Stimulated activated CD4-positive, alpha-beta T cell treated with anti-CD3 and anti-CD28 coated beads, Interleukin-4, amount 100 ng/mL, for 24 hours (primary cell): ENCODE measurements at places on chromosomes 3 and 15.

GRCh38 chr15:84658788-84659411, 901 bp upstream of the NMB start:
- no peak for DNase-seq

GRCh38 chr15:38071211-38071972, 137.0 kb downstream of the TMCO5A start:
- no peak for DNase-seq

DNA sequence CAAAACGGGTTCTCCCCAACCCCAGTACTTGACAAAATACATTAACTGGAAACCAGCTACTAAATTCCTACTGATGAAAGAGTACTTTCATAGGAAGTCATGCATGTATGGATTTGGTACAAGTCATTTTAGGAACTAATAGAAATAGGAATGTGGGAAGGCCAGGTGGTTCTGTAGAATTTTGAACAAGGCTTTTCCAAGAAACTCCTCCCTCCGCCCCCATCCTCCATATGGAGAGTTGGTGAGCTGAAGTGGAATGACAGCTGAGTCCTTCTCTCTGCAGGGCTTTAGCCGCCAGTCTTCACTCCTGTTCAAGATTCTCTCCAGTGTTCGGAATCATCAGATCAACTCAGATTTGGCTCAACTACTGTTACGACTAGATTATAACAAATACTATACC, 33.2 kb downstream of the TUBGCP4 start:
- no peak for DNase-seq

- peak; percentile 65 for DNase-seq
These were observed 32.8 kb downstream of the MYH15 start for GRCh38 chr3:108477511-108478147.

DNA sequence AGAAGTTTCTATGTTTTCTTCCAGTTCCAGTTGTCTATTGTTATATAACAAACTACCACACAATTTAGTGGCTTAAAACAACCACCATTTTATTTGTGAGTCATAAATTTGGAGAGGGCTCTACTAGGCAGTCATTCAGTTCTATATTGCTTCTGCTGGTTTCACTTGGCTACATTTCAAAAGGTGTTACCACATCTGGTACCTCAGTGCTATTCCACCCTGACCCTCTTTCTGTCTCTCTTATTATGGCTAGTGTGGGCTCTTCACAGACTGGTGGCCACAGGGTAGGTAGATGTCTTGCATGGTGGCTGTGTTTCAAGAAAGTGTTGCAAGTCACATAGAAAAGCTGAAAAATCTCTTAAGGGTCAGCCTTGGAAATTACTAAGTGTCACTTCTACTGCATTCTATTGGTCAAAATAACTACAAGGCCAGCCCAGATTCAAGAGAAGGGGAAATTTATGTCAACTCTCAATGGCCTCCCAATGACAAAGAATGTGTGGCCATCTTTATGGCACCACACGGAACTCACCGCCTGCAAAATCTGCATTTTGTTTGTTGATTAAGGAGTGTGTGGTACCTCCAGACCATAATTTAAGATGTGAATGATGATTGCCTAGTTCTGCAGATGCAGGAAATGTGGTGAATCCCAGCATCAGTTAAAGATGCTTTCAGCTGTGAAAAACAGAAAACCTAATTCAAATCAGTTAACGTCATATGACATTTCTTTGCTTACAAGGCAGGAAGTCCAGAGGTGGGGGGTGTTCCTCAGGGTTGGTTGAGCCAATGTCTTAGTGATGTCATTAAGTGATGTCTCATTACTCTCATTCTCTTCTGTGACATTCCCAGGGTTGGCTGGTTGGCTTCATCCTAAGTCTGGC, 105.8 kb upstream of the RASGRP1 start:
- DNase-seq: peak; percentile 69

DNA sequence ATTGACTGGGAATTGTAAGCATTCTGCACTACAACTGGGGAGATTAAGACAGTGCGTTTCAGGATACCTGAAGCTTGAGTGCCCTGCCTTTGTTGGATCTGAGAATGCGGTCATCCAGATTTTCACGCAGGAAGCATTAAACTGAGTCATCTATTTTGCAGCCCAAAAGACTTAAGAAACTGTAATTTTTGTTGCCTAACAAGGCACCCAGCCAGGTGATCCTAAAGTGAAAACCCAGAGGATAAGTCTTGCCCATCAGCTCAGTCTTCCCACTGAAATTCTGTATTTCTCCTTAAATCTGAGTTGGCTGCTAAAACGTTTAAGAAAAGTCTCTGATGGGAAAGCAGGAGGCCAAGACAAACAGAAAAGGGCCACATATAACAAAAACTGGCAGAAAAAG, 242.5 kb upstream of the TMCO5A start:
- no peak for DNase-seq

DNA sequence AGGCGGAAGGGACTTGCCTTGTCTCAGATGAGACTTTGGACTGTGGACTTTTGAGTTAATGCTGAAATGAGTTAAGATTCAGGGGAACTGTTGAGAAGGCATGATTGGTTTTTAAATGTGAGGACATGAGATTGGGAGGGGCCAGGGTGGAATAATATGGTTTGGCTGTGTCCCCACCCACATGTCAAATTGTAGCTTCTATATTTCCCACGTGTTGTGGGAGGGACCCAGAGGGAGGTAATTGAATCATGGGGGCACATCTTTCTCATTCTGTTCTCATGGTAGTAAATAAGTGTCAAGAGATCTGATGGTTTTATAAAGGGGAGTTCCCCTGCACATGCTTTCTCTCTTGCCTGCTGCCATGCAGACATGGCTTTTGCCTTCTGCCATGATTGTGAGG, 89.2 kb downstream of the CGGBP1 start:
- DNase-seq: no peak

- DNase-seq: no peak
These were observed 20.5 kb downstream of the GALK2 start for GRCh38 chr15:49190586-49190985.

DNA sequence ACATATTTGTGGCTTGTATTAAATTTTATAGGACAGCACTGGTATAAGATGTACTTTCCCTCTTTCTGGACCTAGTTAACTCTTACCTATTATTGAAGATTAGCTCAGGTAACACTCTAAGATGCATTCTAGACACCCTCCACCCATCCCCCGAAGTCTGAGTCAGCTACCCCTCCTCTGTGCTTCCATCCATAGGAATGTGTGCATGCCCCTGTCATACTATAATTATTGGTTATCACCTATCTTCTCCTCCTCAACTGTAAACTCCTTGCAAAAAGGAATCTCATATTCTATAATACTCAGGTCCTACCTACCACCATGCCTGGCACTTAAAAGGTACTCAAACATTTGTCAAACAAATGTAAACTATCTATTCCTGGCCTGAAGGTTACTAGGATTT, 3.0 kb downstream of the PEAK1 start:
- no peak for DNase-seq

DNA sequence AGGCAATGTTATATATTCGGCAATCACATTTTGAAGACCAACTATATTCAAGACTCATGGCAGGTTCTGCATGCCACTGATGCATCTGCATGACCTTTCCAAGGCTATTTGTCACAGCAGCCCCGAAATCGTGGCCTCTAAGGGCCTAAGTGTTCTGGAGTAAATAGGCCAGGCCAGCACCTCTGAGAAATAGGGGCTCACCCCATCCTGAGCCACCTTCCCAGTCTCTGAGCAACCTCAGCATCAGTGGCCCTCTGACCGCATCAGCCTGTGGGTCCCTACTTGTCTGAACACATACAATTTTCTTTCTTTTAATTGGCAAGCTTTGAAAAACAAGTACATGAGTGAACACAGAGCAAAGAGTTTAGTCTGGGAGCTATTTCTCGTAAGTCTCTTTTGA, 45.9 kb upstream of the THBS1 start:
- no peak for DNase-seq

DNA sequence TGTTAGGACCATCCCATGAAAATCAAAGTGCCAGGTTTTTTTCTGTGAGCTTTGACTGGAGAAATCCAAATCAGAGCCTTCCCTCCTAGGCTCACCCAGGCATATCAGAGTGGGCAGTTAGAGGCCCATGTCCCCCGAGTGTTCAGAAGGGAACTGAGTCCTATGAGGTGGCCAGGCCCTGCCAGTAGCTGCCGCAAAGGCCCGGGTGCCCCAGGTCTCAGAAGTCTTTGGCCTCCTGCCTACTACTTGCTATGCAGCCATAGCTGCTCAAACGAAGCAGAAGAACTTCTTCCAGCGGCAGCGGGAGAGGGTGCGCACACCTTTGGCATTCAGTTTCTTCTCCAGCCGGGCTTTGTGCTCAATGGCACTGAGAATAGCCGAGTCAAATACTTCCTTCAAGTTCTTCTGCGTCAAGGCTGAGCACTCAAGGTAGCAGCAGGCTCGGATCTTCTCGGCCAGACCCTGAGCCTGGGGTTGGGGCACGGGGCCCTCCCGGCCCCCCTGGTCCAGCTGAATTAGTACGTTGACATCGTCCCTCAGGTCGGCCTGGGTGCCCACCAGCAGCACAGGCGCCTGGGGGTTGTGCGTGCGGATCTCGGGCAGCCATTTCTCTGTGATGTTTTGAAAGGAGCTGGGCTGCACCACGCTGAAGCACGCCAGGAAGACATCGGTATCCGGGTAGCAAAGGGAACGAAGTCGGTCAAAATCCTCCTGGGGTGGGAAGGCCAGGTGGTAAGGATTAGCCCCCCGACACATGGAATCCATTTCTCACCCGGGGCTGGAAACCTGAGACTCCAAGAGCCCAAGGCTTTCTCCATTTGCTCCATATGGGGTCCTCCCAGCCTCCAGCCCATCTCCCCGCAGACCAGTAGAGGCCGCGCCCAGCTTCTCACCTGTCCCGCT, 992 bp downstream of the RHOV start:
- DNase-seq: no peak

DNA sequence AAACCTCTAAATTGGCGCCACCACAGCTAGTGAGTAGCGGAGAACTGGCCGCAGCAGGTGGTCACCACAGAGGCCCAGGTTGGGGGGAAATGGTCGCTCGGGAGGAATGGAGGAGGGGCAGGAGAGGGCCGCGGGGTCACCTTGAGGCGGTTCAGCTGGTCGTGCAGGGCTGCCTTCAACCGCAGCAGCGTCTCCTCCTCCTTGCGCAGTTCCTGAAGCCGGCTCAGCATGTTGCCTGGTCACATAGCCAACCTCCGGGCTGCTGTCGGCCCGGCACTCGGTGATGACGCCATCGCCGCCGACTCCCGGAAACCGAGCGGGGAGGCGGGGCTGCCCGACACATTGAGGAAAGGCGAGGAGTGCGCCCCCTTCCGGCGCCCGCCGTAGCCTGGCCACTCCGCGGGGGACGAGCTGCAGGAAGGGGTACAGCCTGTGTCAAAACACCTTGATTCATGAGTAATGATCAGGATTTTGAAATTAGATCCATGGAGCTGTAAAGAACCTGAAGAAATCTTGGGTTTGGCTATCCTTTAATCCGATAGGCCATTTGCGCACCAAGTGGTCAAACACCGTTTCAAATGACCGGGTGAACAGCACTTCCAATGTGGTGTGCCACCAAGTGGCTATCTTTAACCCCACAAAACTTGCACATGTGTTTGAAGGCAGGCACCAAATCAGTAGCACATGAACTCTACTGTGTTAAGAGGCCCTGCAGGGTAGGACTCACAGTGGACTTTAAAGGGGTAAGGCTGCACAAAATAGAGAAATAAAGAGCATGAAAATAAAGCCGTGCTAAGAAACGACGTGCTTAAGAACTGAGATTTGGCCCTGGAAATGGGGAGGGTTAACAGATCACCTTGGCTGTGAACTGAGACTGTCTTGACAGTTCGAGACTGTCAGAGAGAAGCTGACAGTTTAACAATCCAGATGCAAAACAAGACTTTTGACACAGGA, at the start of gene SNAPC5:
SNAPC5 (minus strand) TSS at position 261 of the 954 bp plus-strand sequence; CDS start at position 230, 31 bp downstream.
- peak; percentile 98 for DNase-seq

GRCh38 chr15:89383365-89384175, 48.9 kb upstream of the POLG start:
- no peak for DNase-seq

GRCh38 chr15:98408231-98408630, 240.1 kb upstream of the IGF1R start:
- no peak for DNase-seq

DNA sequence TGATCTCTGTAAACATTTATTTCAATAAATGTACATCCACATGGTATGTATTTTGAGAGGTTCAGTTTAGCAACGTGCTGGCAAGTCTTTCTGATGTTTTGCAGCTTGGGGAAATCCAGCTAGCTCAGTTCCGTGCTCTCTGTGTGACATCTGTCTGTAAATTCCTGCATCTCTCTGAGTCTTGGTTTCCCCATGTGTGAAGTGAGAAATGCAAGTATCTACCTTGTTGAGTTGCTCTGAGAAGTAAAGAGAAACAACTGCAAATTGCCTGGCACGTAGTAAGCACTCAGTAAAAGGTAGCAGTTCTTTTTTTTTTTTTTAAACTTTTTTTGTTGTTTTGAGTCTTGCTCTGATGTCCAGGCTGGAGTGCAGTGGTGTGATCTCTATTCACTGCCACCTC, 30.2 kb upstream of the MORF4L1 start:
- no peak for DNase-seq

DNA sequence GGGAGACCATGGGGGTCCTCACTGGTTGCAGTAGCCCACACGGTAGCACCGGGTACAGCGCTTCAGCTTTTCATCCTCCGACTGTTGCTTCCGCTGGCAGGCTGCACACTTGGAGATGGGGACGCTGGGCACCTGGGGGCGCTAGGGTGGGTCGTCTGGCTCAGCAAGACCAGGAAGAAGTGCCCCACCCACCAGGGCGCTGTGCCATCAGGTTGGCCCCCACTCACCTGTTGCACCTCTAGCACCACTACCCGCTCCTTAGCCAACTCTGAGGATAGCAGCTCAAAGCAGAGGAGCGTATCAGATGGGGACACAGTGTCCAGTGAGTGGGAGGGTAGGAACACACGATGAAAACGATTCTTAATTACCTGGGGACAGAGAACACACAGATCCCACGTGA, 7.7 kb upstream of the QARS1 start:
- no peak for DNase-seq

GRCh38 chr3:70647823-70648222, 335.4 kb upstream of the MDFIC2 start:
- DNase-seq: no peak

DNA sequence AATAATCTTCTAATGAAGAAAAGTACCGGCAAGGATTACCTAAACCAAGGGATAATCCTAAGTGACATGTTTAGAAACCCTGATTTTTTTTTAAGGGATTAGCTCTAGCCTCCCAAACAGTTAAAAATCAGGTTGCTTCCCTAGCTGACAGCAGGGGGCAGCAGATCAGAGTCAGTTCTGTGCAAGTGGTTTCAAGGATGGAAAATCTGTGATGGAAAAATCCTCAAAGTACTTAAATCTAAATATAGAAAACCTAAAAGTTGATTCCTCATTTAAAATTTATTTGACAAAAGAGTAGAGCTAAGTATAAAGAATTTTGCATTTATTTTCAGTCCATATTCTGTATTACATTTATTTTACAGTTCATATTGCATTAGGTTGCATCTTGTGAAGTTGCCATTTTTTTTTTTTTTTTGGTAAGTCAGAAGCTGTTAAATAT, 107.6 kb downstream of the PEX5L start:
- peak; percentile 40 for DNase-seq
